ENCODE measurements at places on chromosomes 11 and 22.

DNA sequence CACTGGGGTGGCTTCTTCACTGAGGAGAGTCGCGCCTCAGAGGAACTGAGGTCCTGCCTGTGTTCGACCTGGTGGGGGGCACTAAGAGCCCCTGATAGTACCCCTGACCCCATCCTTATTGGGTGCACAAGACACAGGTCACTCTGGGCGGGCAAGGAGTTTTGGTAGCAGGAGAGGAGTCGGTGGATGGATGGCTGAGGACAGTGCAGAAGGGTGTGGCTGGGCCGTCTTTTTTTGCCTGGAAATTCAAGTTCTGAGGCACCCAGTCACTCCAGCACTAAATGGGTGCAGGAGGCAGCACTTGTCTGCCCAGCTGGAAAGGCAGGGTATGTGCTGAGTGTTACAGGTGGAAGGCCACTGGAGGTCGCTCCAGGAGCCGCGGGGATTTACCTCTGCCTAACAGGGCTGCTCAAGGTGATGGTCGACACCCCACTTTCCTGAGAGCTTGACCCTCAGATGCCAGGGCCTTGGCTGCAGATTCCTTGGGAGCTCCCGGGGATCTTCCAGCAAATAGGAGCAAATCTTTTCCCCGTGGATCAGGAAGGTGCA is 960 bp downstream of the TSSC4 start:
- no peak for DNase-seq

- DNase-seq, result no peak
These were observed at the start of gene PCF11 for GRCh38 chr11:83156996-83157593. TSS of gene PCF11 (plus strand) at chr11:83157131. CDS start at chr11:83157440, 309 bp downstream.

GRCh38 chr11:106231591-106231990 is 154.1 kb downstream of the AASDHPPT start:
- DNase-seq, result no peak

DNA sequence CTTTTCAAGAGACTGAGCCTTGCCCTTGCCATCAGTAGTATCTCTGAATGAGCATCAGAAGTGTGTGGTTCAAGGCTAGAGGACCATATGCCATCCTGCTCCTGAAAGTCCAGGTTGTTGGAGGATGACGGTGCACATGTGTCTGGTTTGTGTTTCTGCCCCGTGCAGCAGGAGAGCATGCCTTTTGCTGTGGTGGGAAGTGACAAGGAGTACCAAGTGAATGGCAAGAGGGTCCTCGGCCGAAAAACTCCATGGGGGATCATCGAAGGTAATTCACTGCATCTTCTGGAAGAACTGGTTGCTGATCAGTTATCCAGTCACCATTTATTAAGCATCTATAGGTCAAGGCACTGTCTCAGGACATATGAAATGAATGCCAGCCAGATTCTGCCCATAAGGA is 6.1 kb upstream of the WBP2NL start:
- peak; percentile 15 for DNase-seq

GRCh38 chr11:44029977-44030911 is 17.5 kb upstream of the ACCSL start:
- DNase-seq, result no peak

GRCh38 chr11:124814739-124815138 is 14.5 kb upstream of the MSANTD2 start:
- no peak for DNase-seq

DNA sequence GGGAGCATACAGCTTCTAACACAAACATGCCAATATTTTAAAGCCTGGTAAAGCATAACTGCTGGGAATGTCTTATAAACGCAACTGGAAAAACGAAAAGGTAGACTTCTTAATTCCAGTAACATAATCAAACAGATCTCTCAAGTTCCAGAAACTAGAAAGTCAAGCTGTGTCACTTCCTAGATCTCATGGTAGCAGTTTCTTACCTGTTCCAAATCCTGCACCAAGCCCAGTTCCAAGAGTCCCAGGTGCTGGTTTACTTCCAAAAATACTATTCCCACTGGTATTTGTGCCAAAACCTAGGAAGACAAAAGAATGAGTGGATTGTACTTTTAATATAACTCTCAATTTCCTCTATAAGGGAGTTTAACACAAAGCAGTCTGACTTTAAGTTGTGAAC is 44.2 kb downstream of the NUP98 start:
- DNase-seq, result no peak

- DNase-seq, result no peak
These were observed 17.1 kb upstream of the TPH1 start for GRCh38 chr11:18063125-18063524.

DNA sequence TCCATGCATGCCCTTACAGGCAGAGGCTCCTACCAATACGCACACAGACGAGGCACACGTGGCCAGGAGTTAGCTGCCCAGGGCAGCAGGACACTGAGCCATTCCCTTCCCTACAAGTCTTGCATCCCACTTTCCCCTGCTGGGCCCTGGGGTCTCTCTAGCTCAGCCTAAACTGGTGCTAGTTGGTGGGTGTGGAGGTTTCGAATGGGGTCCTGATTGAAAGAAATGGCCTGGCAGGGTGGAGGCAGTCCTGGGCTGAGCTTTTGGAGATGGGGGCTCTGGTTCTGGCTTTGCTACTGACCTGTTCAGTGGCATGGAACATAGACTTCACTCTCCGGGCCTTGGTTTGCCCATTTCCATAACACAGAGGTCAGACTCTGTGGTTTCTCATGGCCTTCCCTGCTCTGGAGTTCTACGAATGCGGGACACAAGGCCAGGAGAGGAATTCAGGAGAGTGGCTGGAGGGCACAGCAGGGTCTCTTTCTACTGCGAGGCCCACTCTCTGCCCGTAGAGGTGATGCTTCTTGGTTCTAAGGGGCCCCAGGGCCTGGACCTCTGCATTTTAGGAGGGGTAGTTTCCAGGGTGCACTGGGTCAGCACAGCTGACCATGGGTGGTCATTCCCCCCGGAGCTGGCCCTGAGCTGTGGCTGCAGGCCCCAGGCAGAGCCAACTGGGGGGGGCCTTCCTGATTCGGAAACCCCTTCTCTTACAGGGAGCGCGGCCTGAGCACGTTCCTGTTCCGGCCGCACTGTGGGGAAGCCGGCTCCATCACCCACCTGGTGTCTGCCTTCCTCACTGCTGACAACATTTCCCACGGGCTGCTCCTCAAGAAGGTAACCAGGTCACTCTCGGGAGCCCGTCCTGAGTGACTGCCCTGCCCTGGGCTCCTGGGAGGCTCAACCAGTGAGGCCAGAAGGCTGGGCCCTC is 40.0 kb downstream of the RNF141 start:
- DNase-seq, result peak; percentile 78

DNA sequence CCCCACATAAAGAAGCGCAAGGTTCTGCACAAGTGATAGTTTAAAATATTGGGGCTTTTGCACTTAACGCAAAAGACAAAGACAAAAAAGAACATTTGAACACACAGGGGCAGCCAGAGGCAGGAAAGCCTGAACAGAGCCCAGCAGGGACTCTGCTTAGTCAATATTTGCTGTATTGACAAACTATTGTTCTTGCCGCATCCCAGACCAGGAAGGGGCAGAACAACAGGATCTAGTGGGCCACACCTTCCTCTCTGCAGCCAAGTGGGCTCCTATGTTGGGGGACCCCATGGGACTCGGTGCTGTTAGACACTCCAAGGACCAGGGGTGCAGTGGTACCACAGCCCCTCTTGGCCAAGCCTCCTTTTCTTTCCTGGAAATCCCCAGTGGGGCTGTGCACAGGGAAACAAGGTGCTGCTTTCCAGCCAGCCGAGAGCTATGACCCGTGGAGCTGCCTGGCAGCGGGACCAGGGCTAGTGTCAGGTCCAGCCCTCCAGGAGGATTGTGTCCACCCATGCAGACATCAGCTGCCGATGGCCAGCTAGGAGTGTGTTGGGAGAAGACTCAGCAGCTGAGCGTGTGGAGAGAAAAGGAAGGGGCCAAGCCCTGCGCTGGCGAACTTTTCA is 43.3 kb upstream of the ANO1 start:
- no peak for DNase-seq

DNA sequence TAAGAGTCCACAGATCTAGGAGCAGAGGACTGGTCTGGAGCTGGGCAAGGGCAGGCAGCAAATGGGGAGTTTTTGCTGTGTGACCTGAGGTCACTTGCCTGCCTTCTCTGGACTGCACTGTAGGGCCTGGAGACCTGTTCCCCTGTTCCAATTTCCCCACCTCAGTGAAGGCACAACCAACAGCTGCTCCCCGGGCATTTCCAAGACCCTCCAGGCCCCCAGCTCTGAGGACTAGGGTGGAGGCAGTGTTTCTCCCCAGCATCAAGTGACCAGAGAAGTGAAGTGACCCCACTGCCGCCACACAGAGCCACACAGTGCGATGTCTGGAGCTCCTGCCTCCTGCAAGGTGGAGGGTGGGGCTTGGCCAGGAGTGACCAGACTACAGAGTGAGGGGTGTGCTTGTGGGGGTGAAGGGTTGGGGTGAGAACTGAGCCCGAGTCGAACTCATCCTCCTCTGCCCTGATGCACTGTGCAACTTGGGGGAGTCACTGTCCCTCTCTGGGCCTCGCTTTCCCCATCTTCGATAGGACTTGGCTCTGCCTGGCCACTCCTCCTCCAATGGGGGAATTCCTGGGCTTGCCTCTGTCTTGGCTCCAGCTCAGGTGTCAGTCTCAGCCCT is 21.6 kb downstream of the P2RY2 start:
- peak; percentile 56 for DNase-seq

DNA sequence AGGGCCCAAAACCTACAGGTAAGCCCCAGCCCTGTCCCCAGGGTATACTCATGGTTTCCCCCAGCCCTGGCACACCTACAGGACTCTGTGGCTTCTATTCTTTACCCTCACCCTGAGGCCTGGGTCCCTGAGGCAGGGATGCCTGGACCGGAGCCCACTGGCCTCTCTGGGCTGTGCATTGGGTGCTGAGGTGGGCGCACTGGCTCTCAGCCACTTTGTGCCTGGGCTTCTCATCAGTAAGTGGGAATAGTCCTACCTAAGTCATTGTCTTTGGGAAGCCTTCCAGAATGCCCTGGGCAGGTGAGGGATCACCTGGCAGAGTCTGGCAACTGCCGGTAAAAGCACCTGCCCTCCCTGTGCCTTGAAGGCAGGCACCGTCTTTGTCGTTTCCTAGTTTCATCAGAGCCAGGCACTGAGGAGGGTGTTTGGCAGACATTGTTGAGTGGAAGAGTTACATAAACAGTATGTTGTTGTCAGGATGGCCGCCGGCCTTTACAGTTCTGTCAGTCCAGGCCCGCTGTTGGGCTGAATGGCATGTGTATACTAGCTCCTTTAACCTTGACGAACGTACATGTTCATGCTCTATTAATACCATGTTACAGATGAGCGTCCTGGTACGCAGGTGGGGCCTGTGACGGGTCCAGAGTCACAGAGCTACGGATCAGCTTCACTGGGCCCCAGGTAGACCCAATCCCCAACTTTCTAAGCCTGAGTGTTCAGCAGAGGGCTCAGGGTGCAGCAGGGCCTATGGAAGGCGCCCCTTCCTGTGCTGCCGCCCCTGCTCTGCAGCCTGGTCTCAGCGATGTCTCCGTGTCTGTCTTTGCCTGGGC is 23.0 kb downstream of the SHANK3 start:
- DNase-seq, result peak; percentile 50

- no peak for DNase-seq
These were observed 35.7 kb downstream of the CD44 start for GRCh38 chr11:35174666-35175065.

GRCh38 chr11:20342347-20343141 is 21.0 kb upstream of the HTATIP2 start:
- DNase-seq, result no peak

DNA sequence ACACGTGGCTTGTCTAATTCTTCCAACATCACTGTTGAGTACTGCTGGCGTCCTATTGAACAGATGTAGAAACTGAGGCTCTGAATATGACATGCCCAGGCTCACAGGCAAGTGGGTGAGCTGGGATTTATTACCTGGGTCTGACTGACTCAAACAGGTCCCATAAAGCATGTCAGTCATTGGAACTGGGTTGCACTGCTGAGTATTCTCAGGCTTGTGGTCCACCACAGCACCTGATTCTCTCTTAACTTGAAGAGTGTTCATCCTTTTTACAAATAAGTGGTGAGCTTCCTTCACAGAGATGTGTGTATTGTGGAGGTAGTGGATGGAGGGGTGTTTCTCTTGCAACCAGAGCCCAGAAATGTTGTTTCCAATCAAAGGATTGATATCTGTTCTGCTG is 44.5 kb downstream of the SC5D start:
- DNase-seq, result no peak

GRCh38 chr11:67998150-67999045 is 5.5 kb downstream of the UNC93B1 start:
- no peak for DNase-seq

GRCh38 chr22:43308060-43308830 is 34.9 kb downstream of the SCUBE1 start:
- DNase-seq, result no peak

DNA sequence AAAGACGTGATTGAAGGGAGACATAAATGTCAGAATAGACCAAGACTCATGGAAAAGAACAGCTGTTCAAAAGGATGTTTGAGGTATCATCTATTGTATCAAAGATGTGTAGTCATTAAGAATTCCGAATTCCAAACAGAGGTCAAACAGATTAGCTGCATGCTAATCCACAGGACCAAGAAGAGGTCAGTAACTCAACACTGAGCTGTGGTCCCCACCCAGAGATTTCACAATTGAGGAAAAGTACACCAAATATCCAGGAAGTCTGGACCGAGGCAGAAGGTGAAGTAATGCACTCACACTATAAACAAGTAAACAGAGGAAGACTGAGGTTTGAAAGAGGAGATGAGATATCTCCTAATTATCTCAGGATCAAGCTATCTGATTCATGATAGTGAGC is 29.6 kb upstream of the OR5P2 start:
- no peak for DNase-seq

- no peak for DNase-seq
These were observed 15.4 kb downstream of the ASRGL1 start for GRCh38 chr11:62352355-62353336.

- DNase-seq, result peak; percentile 18
These were observed 30.2 kb upstream of the EP300 start for GRCh38 chr22:41062146-41062545.

- DNase-seq, result peak; percentile 47
These were observed 12.3 kb downstream of the MRGPRG start for GRCh38 chr11:3206156-3206921.

DNA sequence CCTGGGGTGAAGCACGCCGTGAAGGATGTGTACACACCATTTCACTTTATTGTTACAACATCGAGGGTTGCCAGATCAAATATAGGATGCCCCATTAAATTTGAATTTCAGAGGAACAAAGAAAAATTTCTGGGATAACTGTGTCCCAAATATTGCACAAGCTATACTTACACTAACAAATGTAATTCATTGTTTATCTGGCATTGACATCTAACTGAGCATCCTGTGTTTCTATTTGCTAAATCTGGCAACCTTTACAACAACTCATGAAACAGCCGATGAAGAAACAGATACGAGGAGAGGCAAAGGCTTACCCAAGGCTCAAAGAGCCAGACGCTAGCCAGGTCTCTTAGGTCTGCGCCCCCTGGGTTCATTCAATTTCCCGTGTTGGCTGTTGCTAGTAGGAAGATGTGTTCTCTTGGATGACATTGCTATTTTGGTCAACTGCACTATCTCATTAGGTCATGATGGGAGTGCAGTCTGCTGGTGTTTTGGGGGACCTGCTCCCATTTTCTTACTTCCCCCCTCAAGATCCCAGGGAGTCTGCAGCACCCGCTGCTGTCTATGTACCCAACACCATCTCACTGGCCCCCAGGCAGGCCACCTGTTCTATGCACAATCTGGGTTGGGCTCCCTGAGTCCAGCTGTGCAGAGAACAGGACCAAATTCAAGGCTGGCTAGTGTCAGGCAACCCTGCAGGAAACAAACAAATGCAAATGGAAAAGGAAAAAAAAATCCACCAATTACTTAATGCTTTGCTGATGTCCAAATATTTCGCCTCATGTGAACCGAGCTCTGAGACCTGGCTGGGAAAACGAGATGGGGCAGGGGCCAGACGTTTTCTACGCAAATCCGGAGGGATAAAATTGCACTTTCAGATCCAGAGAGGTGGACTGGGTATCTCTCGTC is 560.9 kb downstream of the MIAT start:
- no peak for DNase-seq
